ENCODE measurements at places on chromosomes 12 and 14. TPM values are rescaled to one million over a fixed set of nuclear protein-coding genes. Genes with fewer than 3 reads are reported as not detected.

Gene BLTP3B
- total RNA-seq = 12.4 TPM

Gene AICDA
- 0.31 TPM for total RNA-seq

Gene RPS6KL1
- total RNA-seq = 0.55 TPM

Gene CCDC177
- not detected for total RNA-seq

Gene PTHLH
- 19.0 TPM for total RNA-seq

Gene TAS2R9
- not detected for total RNA-seq

Gene ETFBKMT
- total RNA-seq = 0.40 TPM

Gene KRT80
- 66.0 TPM for total RNA-seq

Gene DBX2
- not detected for total RNA-seq

Gene GPRC5D
- not detected for total RNA-seq

Gene IFT43
- total RNA-seq = 38.8 TPM

Gene C14orf132
- total RNA-seq = 4.1 TPM

Measured in A549 treated with ZK216348 at 1 μM for 4 hours (cell line).